Cortex of kidney (tissue), 1 donor: ENCODE measurements at places on chromosomes 7 and 10.

- DNase-seq, result no peak
Measured at GRCh38 chr10:72292223-72292691, 18.5 kb downstream of the DDIT4 start.

GRCh38 chr10:128751284-128751683, 625.1 kb upstream of the MKI67 start:
- no peak for DNase-seq

DNA sequence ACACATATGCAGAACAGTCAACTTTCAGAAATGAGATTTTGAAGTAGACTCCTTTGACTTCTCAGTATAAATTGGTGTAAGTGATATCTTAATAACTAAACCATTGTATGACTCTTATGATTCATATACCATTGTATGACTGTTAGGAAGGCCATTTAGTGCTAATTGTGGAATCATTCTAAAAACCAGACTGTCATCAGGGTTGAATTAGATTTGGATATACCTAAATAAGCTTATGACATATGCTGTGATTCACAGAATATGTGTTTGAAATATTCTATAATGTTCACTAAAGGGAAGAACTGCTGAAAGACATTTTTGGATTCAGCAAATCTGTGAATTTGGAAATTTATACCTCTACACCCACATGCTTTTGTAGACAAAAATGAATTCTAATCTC, 438.1 kb downstream of the MDFIC start:
- no peak for DNase-seq

- no peak for DNase-seq
Measured at GRCh38 chr10:80718024-80718423, 180.3 kb downstream of the SH2D4B start.

GRCh38 chr10:97914171-97914836, 64.7 kb downstream of the GOLGA7B start:
- DNase-seq, result no peak

- DNase-seq, result no peak
Measured at GRCh38 chr7:139714163-139714901, 63.5 kb downstream of the HIPK2 start.

- DNase-seq, result no peak
Measured at GRCh38 chr10:61655335-61655851, 7.3 kb upstream of the CABCOCO1 start.

DNA sequence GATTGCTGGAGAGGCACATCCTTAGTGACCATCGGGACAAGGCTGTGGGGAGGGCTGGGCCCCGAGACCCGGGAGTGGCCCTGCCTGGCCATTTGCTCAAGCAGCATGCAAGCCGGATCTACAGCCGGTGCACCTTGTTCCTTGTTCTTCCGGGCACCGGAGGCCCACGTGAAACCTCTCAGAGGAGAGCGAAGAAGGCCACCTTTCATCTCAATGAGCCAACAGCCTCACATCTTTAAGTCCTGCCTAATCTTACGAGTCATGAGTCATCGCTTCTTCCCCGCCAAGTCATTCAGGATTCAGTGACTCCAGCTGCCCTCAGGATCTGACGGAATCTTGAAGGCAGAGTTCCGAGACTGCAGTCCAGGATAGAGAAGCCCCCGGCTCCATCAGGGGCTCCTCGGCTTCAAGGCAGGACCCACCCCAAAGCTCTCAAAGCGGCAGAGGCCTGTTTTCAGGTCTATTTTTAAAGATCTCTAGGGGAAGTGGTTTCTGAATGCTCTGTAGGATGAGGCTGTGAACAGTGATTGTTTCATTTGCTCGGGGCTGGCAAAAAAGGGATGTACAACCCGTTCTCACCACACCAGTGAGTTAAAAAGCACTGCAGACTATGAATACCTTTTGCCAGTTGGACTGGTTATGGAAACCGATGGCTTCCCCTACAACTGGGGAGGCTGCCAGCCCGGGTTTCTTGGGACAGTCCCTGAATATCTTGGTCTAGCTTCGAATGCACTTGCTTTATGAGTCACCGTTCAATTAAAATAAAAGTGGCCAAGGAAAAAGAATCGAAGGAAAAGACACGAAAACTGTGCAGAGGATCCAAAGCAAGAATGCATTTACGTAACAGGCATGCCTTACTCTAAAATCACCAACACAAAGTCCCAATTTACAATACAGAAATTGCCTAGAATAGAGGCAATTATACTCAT, 57.2 kb upstream of the ECHDC3 start:
- DNase-seq, result no peak

GRCh38 chr7:55546814-55547213, 25.5 kb downstream of the VOPP1 start:
- DNase-seq, result no peak

DNA sequence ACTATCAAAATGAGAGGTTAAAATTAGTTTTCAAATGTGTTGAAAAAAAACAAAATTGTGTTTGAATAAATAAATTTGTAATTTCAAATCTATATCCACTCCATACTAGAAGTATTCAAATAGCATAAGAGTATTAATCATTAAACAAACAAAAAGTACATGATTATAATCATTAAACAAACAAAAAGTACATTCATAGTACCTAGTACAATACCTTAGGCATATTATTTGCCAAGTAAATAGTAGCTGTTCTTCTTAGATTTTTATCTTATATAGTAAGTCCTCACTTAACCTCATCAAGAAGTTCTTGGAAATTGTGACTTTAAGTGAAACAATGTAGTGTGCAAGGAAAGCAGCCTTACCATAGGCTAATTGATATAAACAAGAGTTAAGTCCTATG, 349.3 kb upstream of the VWC2 start:
- DNase-seq, result no peak

GRCh38 chr10:54653518-54653917, 147.5 kb downstream of the PCDH15 start:
- no peak for DNase-seq

- no peak for DNase-seq
Measured at GRCh38 chr10:99571816-99572215, 39.1 kb downstream of the NKX2-3 start.

- DNase-seq, result no peak
Measured at GRCh38 chr10:6847561-6847960, 267.5 kb upstream of the PRKCQ start.

DNA sequence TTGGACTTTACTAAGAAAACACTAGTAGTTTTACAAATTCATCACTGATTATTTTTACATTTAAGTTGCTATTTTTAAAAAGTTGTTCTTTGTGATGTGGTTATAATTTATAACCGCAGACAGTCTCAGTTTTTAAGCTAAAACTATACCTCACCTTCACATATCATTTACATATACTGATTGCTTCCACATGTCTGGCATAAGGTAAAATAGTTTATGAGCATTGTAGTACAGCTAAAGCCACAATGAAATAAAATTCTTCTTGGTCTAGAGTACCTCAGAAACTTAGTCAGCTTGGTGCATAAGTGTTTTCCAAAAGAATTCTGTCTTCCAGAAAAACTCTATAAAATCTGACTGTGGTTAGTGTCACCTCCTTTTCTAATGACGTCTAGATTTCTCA, 13.0 kb downstream of the SEMA3A start:
- DNase-seq, result no peak

- no peak for DNase-seq
Measured at GRCh38 chr10:86262688-86263181, 103.9 kb downstream of the GRID1 start.

DNA sequence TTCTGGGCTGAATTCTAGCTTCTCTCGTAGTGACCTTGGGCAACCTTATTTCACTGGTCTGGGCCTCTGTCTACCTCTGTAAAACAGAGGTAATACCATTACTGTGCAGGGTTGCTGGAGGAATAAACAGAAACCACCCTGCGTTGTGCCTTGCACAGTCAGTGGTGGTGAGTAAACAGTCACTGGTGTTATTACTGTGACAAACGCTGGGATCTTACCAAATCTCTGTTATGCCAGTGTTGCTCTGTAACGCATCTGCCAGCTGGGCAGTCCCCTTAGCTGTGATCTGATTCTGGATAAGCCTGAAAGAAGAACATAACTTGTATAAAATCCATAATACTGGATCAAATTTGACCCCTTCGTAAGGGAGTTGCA, 49.4 kb downstream of the NOD1 start:
- DNase-seq, result no peak

- DNase-seq, result no peak
Measured at GRCh38 chr7:116231949-116232348, 21.6 kb downstream of the TES start.

DNA sequence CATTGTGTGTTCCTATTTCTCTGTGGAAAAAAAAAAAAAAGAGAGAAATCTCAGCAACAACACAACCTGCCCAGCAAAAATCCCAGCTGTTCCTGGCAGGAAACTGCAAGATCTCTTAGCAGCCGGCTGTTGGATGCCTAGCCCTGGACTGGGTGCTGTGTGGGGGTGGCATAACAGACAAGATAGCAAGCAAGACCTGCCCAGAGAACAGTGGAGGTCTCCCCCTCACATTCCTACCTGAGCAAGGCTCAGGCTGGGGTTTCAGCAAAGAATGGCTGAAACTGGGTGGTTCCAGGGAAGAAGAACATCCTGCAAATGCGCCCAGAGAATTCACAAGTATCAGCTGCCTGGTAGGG, 248.8 kb upstream of the ZMIZ1 start:
- DNase-seq, result no peak

- DNase-seq, result no peak
Measured at GRCh38 chr7:118259115-118259514, 34.6 kb downstream of the ANKRD7 start.

DNA sequence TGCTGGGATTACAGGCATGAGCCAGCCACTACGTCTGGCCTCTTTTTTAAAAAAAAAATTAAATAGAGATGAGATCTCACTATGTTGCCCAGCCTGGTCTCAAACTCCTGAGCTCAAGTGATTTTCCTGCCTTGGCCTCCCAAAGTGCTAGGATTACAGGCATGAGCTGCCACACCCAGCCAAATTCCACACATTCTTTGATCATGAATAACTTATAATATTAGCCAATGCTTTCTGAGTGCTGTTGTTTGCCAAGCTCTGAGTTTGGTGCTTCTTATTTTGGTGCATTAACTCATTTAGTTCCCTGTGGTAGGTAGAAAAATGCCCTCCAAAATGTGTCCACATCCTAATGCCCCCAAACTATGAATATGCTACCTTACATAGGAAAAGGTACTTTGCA, 47.2 kb upstream of the MKI67 start:
- no peak for DNase-seq

- no peak for DNase-seq
Measured at GRCh38 chr10:35336084-35336831, at the start of gene CCNY. CCNY (plus strand) TSS chr10:35336509; CDS start chr10:35337054, 545 bp downstream.

- no peak for DNase-seq
Measured at GRCh38 chr7:101128040-101128834, 1.3 kb downstream of the SERPINE1 start.

GRCh38 chr10:121599947-121600346, 1.7 kb upstream of the FGFR2 start:
- no peak for DNase-seq

DNA sequence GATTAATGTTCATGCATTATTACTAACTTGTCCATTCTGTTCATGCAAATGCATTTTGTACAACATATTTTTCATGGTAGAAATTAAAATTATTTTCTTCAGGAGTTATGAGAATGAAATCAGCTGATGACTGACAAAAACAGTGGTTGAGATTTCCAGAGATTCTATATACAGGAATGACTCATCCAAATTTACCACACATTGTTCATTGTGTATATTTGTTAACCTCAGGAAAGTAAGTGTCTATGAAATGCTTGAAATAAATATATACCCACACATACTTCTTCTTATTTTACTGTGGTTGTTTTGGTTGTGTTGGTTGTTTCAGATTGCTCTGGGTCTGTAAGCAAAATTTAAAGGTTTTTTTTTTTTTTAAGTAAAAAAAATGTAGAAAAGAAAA, 108.1 kb upstream of the SP8 start:
- DNase-seq, result no peak

- no peak for DNase-seq
Measured at GRCh38 chr10:100341953-100342626, 4.9 kb upstream of the SCD start.

- no peak for DNase-seq
Measured at GRCh38 chr7:78398576-78398975, 600.0 kb downstream of the PHTF2 start.

GRCh38 chr10:78616125-78616695, 452.6 kb upstream of the ZMIZ1 start:
- no peak for DNase-seq

DNA sequence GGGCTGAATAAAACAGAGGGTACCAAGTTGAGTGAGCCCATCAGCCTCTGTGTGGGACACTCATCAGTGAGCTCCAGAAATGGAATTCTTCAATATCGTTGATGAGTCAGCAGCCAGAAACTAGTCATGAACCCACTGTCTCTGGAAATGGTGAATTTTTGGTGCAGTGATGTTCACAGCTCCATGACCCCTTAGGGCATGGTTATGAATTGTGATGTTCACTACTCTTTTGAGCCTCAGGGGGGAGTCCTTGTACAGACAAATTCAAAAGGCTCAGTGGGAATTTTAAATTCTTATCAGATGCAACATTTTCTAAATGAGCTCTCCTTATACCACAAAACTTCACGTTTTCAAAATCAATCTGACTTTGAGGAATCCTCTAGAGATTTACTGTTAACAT, 335.7 kb downstream of the PHTF2 start:
- DNase-seq, result no peak

DNA sequence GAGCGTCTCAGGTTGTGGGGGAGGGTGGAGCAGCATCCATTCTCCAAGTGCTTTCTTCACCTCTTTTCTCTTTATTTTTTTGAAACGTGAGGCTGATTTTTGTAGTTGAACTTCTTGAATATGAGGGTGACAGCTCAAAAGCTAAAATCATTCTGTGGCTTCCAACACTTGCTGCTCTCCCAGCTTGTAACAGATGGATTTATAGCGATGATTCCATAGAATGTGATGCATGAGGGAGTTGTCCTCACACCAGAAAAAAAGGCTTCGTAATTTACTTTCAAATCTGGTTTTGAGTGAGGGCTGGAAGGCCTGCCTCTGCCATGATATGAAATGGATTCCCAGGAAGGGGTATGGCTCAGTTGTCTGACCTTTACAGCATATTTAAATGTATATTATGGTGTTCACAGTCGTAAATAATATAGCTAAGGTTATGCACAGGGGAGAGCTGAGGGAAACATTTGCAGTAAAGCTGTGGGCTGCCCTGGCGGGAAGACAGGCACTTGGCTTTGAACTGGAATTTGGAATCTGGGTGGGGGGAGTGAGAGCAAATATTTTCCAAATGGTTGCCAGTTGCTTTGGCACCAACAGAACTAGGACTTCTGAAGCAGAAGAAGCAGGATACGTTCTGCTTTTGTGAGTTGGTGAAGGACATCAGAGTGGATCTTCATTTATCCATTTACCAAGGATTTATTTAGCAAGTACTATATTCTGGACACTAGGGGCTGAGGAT, 166.7 kb downstream of the SORCS3 start:
- DNase-seq, result no peak

GRCh38 chr10:32687546-32687945, 241.6 kb downstream of the CCDC7 start:
- DNase-seq, result no peak

- no peak for DNase-seq
Measured at GRCh38 chr10:100346351-100346764, 675 bp upstream of the SCD start.

GRCh38 chr7:154994996-154995395, 7.9 kb downstream of the PAXIP1 start:
- DNase-seq, result no peak

- DNase-seq, result no peak
Measured at GRCh38 chr7:134599371-134599770, 47.3 kb upstream of the BPGM start.
